ENCODE measurements at places on chromosomes 4 and X.

- no peak for DNase-seq
Measured at GRCh38 chr4:139972305-139972704, 181.7 kb downstream of the MAML3 start.

- no peak for DNase-seq
Measured at GRCh38 chr4:17690898-17691297, 76.5 kb downstream of the MED28 start.

GRCh38 chr4:147361726-147362125, 119.2 kb upstream of the EDNRA start:
- DNase-seq, result peak; percentile 80

- DNase-seq, result no peak
Measured at GRCh38 chr4:11801466-11802446, 373.1 kb upstream of the HS3ST1 start.

GRCh38 chrX:97597954-97598353, 714.2 kb downstream of the RPA4 start:
- no peak for DNase-seq
